ENCODE measurements at places on chromosomes 5 and 9.

GRCh38 chr5:123429993-123430392 is 6.8 kb upstream of the CEP120 start:
- no peak for DNase-seq

GRCh38 chr5:138635265-138635664 is 60.1 kb upstream of the HSPA9 start:
- DNase-seq: no peak

DNA sequence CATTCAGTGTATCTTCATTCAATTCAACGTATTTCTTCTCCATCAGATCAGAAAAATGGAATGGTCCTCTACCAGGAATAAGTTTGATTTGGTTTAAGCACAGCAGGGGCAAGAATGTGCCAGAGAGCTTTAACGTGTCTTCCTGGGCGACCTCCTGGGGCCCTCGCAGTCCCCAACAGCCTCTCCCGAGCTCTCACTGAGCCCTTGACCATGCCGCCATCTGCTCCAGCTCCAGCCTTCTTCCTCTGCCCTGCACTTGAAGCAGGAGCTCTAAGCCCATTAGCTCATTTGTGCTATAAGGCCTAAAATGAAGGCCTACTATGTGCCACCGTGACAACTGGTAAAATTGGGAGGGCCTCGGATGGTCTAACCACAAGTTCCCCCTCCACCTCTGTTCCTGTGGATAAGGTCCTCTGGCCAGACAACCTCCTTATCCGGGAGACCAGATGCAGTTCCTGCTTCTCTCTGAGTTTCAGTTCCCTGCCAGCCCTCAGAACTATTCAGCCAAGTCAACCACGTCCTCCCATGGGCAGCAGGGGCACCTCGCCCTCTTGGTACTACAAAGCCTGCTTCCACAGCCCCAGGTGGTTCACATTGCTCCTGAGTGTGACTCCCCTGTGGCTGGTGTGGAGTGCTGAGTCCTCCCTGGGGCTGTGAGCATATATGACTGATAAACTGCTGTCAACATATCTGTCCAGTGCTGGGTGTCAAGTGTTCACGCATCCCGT is 35.8 kb downstream of the C5orf15 start:
- DNase-seq: no peak

DNA sequence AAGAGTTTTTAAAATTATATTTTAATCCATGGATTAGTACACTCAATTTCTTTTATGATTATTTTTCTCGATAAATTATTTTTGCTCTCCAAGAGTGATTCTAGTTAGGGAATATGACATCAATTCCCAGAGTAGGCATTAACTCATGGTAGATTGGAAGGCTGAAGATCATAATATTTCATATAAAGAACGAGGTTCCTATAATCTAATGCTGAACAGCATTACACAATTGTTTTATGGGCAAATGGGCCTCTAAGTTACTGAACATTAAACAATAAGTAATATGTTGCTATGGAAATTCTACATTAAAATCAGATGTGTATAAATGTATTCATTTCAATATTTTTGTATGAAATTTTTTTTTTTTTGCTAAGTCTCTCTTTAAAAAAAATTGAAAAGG is 140.3 kb downstream of the ZNF608 start:
- no peak for DNase-seq

DNA sequence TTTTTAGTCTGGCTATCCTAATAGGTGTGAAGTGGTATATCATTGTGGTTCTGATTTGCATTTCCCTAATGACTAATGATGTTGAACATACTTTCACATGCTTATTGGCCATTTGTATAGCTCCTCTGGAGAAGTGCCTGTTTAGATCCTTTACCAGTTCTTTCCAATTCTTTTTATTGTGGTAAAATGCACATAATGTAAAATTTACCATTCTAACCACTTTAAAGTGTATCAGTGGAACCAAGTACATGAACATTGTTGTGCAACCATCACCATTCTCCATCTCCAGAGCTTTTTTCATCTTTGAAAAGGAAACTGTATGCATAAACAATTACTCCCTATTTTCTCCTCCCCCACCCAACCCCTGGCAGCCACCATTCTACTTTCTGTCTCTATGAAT is 95.4 kb downstream of the NRG2 start:
- no peak for DNase-seq

- no peak for DNase-seq
These were observed 1897.5 kb downstream of the EFNA5 start for GRCh38 chr5:105773241-105773640.

DNA sequence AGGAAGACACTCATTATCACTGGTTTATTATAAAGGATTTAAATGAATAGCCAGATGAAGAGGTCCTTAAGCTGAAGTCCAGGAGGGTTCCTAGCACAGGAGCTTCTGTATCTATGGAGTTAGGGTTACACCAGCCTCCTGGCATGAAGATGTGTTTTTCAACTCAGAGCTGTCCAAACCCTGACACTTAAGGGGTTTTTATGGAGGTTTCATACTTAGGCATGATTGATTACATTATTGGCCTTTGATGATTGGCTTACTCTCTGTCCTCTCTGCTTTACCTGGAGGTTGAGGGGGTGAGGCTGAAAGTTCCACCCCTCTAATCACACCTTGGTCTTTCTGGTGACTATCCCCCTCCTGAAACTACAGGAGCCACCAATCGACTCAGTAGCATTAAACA is 84.9 kb upstream of the ZNF169 start:
- no peak for DNase-seq

GRCh38 chr5:120014535-120014934 is 385.2 kb downstream of the FAM170A start:
- no peak for DNase-seq

Data from activated T-cell treated with anti-CD3 and anti-CD28 coated beads for 4 hours (primary cell).